ENCODE measurements at places on chromosomes 4 and X.

DNA sequence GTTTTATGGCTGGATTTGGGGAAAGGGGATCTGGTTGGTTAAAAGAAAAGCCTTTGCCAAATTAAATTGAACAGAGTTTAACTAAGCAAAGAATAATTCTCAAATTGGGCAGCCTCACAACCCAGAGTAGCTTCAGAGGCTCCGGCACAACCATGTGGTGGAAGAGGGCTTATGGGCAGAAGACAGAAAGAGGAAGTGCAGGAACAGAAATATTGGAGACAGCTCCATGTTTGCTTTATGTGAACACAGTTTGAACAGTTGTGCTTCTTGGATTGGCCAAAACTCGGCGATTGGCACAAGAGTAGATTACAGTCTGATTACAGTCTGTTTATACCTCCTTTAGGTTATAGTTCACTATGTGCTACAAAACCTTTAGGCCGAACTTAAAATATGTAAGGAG lies 562.7 kb downstream of the TRIML1 start:
- DNase-seq: no peak

- no peak for DNase-seq
Measured at GRCh38 chrX:37677243-37677642, 8.3 kb upstream of the XK start.

DNA sequence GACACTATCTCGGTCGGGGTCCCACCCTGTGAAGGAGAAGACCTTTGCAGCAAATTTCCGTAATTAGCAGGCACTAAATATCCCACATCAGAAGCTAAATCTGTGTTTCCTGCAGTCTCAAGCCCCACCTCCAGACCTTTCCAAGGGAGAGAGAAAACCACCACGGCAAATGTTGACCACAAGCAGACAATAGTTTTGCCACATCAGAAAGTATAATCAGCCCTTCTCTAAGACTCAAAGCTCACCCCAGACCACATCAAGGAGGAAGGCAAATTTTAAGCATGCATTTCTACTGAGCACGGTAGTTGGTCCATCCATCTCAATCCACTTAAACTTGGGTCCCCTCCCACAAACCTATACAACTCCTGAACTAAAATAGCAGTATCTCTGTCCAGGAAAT lies 398.5 kb downstream of the GPM6A start:
- no peak for DNase-seq

- no peak for DNase-seq
Measured at GRCh38 chr4:185885075-185885474, 73.1 kb upstream of the SORBS2 start.

GRCh38 chr4:16018841-16019240 lies 55.9 kb upstream of the FGFBP2 start:
- no peak for DNase-seq

GRCh38 chr4:162847945-162848549 lies 318.6 kb downstream of the NAF1 start:
- no peak for DNase-seq

- no peak for DNase-seq
Measured at GRCh38 chr4:78644744-78645330, 93.3 kb downstream of the ANXA3 start.

DNA sequence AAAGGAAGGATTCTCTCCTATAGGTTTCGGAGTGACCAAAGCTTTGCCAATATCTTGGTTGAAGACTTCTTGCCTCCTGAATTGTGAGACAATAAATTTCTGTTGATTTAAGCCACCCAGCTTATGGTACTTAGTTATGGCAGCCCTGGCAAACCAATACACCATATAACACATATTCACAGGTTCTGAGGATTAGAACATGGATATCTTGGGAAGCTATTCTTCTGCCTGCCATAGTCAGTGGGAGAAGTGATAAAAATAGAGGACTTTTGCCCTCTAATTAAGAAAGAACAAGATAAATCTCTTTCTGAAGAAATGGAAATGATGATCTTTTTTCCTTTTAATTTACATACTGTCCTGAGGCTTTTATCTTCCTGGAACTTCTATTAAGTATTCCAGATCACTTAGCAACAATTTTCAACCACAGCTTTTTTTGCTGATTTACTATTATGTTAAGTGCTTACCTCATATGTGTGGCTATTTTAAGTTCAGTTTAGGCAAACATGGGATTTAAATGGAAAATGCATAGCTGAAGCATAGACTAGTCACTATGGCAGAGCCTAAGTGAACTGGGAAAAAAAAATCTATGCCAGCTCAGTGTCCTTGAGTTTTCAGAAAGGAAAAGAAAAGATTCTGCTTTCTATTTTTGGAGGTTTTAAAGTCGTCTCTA lies 381.7 kb downstream of the STPG2 start:
- DNase-seq: no peak

- DNase-seq: no peak
Measured at GRCh38 chr4:176333076-176333475, 13.3 kb downstream of the SPCS3 start.

DNA sequence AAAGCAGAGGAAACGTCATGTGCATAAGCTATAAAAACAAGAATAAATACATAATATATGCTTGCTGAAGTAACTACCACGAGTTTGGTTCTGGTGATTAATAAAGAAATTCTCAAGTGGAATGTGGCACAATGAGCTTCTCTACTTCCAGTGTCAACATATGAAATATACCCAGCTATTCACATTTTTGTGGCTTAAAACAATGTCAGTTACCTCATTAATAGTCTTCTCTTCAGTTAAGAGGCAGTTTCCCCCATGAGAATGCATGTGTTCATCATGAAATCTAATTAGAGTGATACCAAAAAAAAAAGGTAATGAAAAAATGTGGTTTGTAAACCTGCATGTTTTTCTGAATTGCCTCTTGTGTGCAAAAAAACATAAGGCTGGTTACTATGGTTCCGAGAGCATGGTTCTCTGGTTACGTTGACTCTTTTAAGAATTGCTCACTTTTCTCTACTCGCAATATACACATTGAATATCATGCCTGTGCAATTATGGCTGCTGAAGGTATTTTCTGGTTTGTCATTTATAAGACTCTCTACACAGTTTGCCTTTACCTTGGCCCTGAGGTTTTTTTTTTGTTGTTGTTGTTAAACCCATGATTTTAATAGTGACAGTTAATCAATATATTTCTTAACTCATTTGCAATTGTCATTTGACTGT lies 108.2 kb downstream of the PCDH7 start:
- DNase-seq: no peak
